ENCODE measurements at places on chromosomes 6 and 20. TPM values are rescaled to one million over a fixed set of nuclear protein-coding genes. Genes with fewer than 3 reads are reported as not detected.

- no peak for DNase-seq
These were observed 416.1 kb downstream of the TBC1D32 start for GRCh38 chr6:120918137-120918536.

- DNase-seq = no peak
These were observed 103.8 kb downstream of the RALGAPA2 start for GRCh38 chr20:20608641-20609040.

DNA sequence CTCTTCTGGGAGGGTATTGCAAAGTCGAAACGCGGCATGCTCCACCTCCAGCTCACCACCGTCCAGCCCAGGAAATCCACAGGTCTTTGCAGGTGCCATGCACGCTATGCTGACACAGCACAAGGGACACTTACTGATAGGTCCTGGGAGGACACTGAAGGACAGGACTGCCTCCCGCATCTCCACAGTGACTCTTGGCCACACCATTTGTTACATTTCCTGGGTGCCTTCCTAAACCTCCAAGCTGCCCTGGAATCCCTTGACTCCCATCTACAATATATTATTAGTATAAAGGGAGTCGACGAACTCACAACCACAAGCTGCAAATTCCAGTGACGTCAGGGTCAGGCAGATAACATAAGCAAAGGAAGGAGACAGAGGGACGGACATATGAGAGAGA, 106.9 kb downstream of the JPH2 start:
- DNase-seq = peak; percentile 14

- no peak for DNase-seq
These were observed 822 bp downstream of the AFG1L start for GRCh38 chr6:108295676-108296075.

DNA sequence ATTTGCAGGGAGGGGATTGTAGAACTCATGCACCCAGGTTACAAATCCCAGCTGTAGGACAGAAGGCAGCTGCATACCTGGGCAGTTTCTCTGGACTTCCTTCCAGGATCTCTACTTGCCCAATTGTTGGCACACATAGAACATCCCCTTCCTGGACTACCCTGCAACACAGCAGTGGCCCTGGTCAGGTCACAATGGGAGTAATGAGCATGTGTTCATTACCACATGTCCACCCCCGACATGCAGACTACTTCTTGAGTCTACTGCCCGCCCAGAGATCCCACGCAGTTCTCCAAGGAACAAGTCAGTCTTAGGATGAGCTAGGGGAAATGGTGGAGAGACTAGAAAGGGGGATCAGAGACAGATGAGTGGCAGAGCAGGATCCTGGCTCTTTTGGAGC, 5.1 kb downstream of the PEX6 start:
- no peak for DNase-seq

GRCh38 chr20:50704971-50705370, 13.6 kb upstream of the RIPOR3 start:
- DNase-seq = no peak

DNA sequence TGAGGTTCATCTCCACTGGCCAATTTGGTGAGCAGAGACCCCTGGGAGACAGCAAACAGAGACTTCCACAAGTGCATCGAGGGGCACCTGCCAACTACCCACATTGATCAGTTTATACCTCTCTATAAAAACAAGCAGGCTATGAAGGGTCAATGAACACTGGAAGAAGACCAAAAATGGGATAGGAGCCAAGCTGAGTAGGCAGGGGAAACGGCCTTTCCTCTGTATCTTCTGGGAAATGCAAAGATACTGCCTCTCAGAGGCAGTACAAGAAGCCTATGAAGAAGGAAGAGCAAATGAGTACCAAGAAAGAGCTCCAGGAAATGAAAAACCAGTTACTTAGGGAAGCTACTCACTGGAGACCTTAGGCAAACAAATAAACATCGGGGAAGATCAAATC, 247.7 kb downstream of the GMDS start:
- DNase-seq = no peak

GRCh38 chr6:14658886-14659561, 541.5 kb downstream of the CD83 start:
- DNase-seq = no peak

GRCh38 chr6:3296078-3296477, 37.3 kb downstream of the PSMG4 start:
- DNase-seq = peak; percentile 46

DNA sequence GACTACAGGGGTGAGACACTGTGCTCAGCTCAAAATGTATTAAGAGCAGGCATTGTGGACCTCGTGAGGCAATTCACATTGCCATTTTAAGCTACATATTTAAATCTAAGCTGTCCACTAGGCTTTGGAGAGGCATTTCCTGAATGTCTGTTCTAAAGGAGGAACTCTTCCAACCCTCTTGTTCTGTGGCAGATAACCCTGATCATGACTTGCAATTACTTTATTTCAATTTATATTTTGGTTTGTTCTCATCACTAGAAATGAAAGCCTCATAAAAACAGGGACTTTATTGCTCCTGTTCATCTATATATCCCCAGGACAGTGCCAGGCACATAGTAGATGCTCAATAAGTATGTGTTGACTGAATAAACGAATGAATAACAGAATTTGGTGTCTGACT, 84.0 kb upstream of the SALL4 start:
- no peak for DNase-seq

- no peak for DNase-seq
These were observed 156.6 kb upstream of the TAB2 start for GRCh38 chr6:149160943-149161342.

- no peak for DNase-seq
These were observed 480.5 kb upstream of the SULF2 start for GRCh38 chr20:48265791-48266190.

DNA sequence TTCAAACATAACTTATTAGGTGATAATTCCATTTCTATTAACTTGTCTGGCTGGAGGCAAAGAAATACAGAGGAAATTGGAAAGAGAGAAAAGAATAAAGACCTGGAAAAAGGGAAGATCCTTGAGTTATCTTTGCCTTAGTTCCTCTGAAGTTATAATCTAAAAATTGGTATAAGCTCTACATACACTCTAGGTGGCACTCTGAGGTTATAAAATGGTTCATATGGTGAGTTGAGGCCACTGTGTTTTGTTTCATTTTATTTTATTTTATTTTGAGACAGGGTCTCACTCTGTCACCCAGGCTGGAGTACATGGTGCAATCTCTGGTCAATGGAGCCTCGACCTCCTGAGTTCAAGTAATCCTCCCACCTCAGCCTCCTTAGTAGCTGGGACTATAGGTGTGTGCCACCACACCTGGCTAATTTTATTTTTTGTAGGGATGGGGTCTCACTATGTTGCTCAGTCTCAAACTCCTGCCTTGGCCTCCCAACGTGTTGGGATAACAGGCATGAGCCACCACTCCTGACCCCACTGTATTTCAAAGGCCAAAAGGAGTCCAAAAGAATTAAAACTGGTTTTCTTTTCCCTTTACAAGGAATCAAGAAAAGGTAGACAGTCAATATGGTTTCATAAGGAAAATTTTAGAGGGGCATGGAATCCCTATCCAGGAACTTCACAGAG, 19.4 kb downstream of the GPX6 start:
- no peak for DNase-seq

DNA sequence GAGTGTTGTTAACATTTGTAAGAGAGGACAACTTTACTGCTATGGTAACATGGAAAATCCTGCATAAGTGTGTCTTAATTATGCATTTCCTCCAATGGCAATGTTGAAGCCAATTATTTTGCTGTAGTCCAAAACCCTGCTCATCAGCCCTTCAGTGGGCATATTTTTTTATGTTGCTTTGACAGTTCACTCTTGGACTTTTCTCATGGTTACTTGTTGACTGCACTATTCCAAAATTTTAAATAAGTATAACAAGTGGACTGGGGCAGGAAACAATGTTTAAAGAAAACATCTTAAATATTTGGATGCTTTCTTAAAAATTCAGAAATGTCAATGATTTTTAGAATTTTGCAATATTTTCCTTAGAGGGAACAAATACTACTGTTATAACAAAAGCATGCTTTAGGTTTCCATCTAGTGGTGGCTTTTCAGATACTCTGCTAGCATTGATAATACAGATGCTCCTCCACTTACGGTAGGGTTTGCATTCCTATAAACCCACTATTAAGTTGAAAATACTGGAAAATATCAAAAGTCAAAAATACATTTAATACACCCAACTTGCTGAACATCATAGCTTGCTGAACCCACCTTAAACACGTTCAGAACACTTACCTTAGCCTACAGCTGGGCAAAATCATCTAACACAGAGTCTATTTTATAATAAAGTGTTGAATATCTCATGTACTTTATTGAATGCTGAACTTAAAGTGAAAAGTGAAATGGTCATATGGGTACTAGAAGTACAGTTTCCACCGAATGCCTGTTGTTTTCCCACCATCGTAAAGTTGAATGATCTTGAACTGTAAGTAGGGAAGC, 86.4 kb downstream of the ADGRG6 start:
- DNase-seq = no peak

PRRT1 gene
- total RNA-seq = 6.1 TPM

BTNL2 gene
- total RNA-seq = not detected

MOG gene
- total RNA-seq = not detected

SLC52A3 gene
- 1.4 TPM for total RNA-seq

MROH8 gene
- total RNA-seq = 5.2 TPM

Data from sciatic nerve (tissue), 2 donors.